ENCODE measurements at places on chromosomes 7 and 10. TPM values are rescaled to one million over a fixed set of nuclear protein-coding genes. Genes with fewer than 3 reads are reported as not detected.

The CHST3 gene
- polyA plus RNA-seq: 18.2 TPM

The SPDYE16 gene
- 4.4 TPM for polyA plus RNA-seq

The MSMB gene
- not detected for polyA plus RNA-seq

The AOAH gene
- 2.3 TPM for polyA plus RNA-seq

The OR6V1 gene
- not detected for polyA plus RNA-seq

The ZNF488 gene
- polyA plus RNA-seq: 4.1 TPM

GRCh38 chr7:46357290-46357689 lies 436.2 kb upstream of the IGFBP3 start:
- no peak for DNase-seq

- no peak for DNase-seq
Measured at GRCh38 chr10:49194212-49194920, 6.2 kb upstream of the TMEM273 start.

DNA sequence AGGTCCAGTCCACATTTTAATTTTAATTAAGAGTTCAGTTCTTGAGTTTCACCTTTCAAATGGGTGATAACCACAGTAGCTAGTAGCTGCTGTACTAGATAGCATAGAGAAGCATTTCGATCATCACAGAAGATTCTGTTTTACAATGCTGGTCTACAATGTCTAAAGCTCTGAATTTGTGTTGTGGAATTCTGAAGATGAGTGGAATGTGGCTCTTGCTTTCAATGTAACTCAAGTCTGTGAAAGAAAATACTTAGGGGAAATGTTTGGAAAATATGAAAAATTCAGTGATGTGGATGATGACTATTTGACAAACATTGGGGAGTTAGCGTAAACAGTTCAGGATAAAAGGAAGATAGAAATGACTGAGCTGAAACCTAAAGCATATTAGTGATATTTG lies 139.4 kb downstream of the GNAT3 start:
- no peak for DNase-seq

DNA sequence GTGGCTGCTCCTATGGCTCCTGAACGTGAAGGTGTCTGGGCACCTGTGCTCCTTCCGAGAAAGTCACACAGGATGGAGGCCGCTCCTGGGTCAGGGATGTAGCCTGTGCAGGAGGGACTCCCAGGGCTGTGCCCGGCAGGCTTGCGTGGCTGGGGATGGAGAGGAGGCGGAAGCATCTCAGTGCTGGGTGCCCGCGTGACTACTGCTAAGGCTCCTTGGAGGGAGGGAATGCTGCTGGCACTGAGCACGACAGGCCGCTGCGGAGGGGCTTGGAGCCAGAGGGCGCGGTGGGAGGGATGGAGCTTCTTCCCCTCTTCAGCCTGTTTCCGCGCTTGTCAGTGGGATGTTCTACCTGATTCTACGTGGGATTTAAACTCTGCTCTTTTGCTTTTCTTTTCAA lies 35.0 kb downstream of the ADCY1 start:
- DNase-seq: no peak

GRCh38 chr10:17074541-17074847 lies 55.1 kb downstream of the CUBN start:
- DNase-seq: no peak

- no peak for DNase-seq
Measured at GRCh38 chr10:101070098-101070497, 8.3 kb downstream of the KAZALD1 start.

DNA sequence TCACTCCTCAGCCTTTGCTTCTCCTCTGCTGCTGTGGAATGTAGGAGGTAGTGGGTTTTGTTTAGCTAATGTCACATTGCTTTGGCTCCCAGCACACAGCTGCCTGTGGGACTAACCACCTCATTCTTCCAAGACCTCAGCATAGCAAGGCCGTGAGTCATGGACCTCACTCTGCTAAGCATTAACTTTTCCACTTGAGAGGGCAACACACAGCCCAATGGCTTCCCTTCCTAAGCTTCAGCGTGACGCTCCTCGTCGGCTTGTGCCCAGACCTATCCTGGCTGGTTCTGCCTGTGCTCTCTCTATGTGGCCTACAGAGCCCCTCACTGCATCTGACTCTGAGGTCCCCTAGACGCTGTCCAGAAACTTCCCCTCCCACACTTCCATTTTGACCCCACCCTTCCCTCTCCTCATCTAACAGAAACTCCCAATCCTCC lies 23.3 kb downstream of the MYOF start:
- no peak for DNase-seq

- no peak for DNase-seq
Measured at GRCh38 chr7:96415293-96415940, 93.5 kb upstream of the SLC25A13 start.

GRCh38 chr7:80078159-80078731 lies 56.4 kb upstream of the GNAI1 start:
- no peak for DNase-seq

DNA sequence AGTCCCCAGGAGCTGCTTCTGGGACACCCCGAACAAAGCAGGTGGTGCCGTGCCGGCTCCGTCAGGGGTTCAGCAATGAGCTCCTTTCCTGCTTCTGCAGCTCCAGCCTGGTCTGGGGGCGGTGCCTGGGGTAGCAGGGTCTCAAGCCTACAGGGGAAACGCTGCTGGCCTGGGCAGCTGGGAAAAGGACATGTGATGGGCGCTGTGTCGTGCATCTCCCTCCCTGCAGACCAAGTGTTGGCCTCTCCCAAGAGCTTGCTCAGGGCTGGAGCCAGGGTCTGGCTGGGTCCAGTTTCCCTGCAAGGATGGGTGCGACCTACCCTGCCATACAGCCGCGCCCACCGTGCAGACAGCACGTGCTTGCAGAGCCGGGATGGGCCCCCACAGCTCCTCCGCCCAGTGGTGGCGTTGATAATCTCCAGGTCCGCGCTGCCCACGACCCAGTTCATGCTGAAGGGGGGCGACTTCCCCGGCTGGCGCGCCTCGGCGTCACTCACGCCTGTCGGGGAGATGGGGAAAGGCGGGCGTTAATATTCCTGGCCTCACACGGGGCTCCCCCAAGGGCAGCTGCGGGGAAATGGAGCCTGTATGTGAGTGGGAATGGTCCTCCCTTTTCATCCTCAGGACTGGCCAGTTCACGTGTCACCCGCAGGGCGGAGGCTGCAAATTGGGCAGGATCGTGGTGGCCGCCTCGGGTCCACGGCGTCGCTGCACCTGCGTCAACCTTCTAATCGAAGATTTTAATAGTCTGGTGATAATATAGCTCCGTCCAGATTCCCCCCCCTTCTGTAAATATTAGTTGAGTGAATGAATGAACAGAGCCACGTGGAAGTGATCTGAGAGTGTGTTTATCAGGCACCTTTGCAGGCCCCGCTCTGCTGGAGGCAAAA lies 128.6 kb downstream of the WDR37 start:
- DNase-seq: no peak

- no peak for DNase-seq
Measured at GRCh38 chr7:49579408-49579807, 194.0 kb upstream of the VWC2 start.

GRCh38 chr10:17214526-17214925 lies 13.1 kb upstream of the TRDMT1 start:
- DNase-seq: no peak

- DNase-seq: no peak
Measured at GRCh38 chr10:66799474-66799873, 126.4 kb upstream of the LRRTM3 start.

GRCh38 chr10:22455068-22455857 lies 110.0 kb downstream of the SPAG6 start:
- no peak for DNase-seq

GRCh38 chr7:128253701-128254100 lies 12.6 kb downstream of the LEP start:
- DNase-seq: no peak

- peak; percentile 79 for DNase-seq
Measured at GRCh38 chr7:71682841-71683781, 551.2 kb downstream of the GALNT17 start.

- DNase-seq: no peak
Measured at GRCh38 chr10:72132854-72133253, 44.5 kb upstream of the SPOCK2 start.

GRCh38 chr7:84073186-84073875 lies 121.3 kb downstream of the SEMA3A start:
- no peak for DNase-seq

DNA sequence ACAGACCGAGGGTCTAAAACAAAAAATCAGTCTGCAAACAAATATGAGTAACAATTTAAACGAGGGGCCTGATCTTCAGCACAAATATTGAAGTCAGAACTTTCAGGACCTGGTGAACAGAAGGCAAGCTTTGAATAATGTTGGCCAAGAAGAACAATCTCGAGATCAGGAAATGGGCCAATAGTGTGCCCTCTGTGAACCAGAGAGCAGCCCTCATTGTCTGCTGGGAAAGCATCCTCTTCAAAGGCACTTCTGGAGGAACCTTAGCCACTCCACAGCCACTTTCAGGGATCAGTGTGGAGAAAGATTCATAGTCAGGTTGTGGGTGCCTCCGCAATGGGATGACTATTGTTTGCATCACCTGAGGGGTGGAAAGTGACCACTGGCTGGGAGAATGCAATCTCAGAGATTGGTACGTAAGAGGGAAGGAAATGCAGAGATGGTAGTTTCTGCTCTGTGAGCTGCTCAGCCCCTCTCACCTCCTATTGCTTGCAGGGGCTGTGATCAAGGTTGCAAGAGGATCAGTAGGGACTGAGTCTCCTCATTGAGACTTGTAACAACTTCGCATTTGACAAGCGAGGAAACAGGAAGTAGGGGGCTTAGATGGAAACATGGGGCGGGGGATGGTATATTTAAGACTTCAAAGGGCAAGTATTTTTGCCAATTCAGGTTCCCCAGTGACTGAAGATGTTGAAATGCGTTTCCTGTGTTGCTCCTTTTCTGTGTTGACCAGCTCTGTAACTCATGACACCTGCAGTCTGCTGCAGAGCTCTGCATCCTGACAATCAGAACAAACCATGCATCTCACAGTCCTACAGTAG lies 28.4 kb upstream of the IFRD1 start:
- no peak for DNase-seq

All from left renal cortex interstitium (tissue), 4 donors.